ENCODE measurements at places on chromosomes 7 and 10.

DNA sequence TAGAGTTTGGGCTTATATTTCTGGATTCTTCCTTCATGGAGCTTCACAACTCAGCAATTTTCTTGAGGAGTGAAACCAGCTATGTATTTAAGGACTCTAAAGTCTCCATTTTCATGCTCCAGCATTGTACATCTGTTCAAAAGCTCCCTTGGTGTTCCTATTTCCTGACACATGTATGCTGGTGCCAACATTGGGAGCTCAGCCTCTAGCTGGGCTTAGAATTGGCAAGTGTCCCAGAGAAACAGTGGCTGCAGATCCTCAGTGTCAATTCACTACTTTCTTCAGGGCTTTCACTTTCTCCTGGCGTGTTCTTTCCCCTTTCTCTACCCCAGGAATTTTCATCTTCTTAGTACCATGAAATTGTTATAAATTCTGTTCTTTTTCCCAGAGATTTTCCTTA, 103.1 kb downstream of the ZNF467 start:
- DNase-seq = peak; percentile 46

DNA sequence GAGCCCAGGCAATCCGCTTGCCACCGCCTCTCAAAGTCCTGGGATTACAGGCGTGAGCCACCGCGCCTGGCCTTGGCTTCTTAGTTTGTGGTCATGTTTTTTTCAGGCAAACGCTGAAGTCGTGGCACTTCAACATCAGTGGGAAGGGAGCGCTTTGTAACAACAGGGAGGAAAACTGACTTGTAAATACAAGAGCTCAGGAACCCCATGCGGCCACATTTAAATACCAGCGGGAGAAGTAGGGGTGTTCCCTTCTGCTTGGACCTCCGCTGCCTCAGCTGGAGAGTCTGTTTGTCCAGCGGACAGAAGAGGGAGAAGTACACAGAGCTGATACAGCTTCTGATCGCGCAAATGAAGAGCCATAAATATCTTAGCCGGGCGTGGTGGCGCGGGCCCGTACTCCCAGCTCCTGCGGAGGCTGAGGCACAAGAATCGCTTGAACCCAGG, 108.7 kb upstream of the KMT2C start:
- DNase-seq = no peak

GRCh38 chr10:35058134-35058533, 32.0 kb downstream of the CUL2 start:
- DNase-seq = peak; percentile 92

DNA sequence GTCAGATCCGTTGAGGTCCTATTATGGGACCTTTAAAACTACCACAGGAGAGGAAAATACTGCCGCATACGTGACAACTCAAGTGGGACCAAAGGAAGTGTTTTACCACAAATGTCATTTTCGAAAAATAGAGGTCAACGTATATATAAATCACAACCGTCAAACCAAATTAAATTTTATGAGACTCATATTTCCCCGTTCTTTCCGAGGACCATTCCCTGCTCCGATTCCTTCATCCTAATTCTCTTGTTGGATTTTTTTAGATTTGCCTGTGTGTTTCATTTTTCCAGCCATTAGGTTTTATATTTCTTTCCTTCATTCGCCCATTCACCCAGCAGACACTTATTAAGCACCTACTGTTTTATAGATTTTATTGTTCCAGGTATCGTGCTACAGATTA, 583.9 kb upstream of the FOXK1 start:
- DNase-seq = no peak

DNA sequence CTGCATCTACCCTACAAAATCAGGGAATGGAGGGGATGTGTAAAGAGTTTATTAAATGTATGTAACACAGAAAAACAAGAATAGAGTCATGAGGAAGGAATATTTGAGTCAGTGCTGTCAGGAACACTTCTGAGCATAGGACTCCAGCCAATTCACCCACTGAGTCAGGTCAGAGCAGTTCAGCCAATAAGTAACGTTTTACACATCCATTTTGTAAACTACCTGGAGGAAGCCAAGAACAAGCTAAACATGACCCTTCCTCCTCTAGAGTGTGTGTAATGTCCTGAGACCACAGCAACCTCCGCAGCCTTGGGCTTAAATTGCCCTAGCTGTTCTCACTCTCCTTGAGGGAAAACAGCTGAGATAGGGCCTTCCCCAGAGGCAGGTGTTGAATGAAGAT, 691.5 kb upstream of the LRRN3 start:
- peak; percentile 19 for DNase-seq

- peak; percentile 13 for DNase-seq
Measured at GRCh38 chr10:47031211-47031900, 120.1 kb downstream of the PTPN20 start.

DNA sequence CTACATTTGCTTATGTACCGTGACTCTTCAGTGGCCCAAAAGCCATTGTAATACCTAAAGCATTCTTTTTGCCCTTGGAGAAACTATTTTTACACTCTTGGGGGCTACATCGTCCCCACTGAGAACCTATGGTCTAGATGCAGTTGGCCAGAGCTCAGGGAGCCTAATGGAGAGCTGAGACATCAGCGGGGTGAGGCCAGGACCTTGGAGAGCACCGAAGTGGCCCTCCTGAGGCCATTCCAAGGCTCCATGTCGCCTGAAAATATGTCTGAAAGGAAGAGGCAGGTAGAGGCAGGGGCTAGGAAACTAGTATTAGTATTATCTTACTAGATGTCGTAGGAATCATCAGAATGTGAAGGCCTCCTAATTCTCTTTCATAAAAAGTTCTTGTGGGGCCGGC, 4.9 kb downstream of the PKD2L1 start:
- no peak for DNase-seq

DNA sequence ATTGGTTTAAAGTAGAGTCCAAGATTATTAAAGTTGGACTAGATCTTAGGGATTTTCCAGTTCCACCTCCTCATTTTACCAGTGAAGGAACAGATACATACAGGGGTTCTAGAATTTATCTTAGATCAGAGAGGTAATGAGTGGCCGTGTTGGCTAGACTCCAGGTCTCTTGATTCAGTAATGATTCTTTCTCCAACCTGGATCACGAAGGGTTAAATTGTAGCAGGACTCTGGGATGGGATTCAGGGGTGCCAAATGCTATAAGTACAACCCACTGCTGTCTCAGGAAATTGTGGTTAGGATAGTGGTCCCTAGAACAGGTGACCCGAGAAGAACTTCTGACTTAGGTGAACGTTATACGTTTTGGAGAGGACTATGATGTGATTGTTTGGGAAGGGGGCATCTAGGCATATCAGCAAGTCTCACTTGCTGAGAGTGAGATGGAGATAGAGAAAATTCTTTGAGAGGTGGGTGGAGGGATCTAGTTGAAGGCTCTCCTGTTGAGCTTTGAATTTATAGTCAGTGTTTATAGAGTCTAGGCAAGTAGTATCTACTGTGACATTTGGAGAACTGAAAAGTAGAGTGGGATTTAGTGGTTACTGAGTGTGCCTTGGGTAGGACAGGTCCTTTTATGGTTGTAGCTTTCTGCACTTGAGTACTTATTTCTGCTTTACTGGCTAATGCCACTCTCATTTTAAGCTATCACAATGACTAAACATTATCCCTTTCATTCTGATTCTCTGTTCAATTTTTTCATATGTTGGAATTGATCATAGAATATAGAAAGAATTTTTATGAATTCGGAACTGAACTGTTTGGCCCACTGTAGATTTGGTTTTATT, 58.3 kb downstream of the ST7 start:
- DNase-seq = no peak

- DNase-seq = no peak
Measured at GRCh38 chr10:124830445-124830844, 28.8 kb downstream of the ABRAXAS2 start.

DNA sequence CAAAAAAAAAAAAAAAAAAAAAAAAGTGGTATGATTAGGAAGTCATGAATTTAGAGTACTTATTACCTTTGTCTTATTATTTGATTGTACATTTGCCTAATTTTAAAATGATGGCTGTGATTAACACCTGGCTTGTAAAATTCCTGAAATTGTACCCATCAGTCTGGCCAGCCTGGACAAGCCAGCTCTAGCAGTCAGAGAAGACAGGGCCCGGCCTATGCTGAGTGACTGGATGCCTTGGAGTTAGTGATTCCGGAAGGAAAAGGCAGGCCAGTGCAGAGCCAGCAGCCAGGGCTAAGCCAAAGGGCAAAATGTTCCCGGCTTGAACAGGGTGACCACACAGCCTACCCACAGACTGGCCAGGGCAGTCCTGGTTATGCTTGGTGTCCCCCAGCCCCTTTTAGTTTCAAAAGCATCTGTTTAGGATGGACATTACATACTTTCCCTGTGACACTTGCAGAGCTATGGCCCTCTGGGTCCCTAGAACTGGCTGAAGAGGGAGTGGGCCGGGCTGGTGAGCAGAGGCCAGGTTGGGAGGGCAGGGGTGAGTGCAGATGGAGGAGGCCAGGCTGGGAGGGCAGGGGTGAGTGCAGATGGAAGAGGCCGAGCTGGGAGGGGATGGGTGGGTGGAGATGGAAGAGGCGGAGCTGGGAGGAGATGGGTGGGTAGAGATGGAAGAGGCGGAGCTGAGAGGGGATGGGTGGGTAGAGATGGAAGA, 61.7 kb downstream of the PROSER2 start:
- no peak for DNase-seq

- peak; percentile 84 for DNase-seq
Measured at GRCh38 chr7:94382132-94382531, 12.6 kb upstream of the COL1A2 start.

- no peak for DNase-seq
Measured at GRCh38 chr7:104931181-104931781, 82.7 kb upstream of the KMT2E start.

- DNase-seq = no peak
Measured at GRCh38 chr7:2566890-2567678, 8.3 kb downstream of the IQCE start.

DNA sequence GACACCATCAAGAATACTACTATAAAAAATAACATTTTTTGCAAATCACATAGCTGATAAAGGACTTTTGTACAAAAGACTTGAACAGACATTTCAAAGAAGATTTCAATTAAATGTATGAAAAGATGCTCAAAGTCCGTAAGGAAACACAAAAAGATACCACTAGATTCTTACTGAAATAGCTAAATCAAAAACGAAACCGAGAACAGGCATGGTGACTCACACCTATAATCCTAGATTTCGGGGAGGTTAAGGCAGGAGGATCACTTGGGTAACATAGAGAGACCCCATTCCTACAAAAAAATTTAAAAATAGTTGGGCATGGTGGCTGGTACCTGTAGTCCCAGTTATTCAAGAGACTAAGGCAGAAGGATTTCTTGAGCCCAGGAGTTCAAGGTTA, 520.2 kb upstream of the GRM3 start:
- no peak for DNase-seq

DNA sequence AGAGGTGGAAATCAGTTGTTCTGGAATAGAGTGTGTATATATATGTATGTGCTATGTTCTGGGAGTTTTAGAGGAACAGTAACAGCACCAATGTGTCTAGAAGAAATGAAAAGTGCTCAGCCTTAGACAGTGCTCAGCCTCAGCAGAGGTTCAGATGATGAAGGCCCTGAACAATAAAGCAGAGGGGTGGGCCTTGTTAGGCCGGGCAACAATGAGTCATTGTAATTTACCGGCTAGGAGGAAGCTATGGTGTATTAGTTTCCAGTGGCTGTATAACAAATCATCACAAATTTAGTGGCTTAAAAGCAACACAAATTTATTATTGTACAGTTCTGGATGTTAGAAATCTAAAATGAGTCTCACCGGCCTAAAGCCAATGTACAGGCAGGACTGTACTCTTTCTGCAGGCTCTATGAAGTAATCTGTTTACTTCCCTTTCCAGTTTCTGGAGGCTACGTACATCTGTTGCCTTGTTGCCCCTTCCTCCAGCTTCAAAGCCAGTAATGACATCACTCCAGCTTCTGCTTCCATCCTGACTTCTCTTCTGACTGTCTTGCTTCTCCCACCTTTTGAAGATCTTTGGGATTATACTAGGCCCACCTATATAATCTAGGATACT, 84.6 kb downstream of the CH25H start:
- DNase-seq = no peak

DNA sequence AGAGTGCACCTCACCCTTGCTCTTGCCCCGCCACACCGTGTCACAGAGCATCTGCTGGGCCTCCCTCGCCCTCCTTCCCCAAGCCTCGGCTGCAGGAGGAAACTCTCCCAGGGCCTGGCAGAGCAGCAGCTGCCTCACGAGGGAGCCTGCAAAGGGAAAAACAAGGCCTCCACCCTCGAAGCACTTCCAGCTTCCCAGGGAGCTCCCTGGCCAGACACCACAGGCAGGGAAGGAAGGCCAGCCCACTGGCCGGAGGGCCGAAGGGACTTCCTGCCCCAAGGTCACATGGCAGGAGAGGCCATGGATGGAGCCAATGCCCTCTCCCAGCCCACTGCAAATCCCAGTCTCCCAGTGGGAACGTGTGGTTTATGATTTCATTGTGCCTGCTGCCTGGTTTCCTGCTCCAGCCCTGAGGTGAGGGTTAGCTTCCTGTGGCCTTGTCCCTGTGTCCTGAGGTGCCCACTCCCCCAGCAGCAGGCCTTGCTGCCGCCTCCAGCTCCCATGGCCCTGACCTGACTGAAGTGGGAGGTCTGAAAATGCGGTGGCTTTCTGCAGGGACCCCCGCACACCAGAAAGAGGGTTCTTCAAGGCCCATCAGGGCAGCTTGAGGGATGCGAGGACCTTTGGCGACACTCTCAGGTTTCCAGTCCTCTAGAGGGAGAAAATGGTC, 100.5 kb upstream of the PPIF start:
- DNase-seq = peak; percentile 90

DNA sequence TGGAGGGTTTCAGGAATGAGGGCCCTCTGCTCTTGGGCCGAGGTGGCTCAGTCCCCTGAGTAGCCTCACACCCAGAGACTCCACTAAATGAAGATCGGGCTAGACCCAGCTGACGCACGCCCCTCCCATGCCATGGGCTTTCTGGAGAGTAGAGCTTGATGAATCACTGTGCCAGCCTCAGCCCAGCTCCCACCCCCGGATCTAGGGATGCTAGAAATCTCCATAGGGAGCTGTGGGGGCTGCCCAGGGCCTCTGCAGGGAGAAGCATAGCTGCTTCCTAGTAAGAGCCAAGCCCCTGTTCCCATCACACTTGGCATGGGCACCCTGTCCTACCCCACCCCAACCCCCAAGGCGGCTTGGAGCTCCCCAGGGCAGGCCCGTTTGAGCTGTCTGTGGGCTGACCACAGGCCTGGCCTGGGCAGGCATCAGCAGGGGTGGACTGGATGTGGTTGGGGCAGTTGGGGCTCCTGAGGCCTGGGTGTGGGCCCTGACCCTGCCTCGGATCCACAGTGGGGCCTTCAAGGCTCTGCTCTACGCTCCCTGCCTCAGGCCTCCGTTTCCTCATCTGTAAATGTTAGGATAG, 121.2 kb downstream of the ZMIZ1 start:
- no peak for DNase-seq

GRCh38 chr10:76071653-76072365, 640.4 kb downstream of the LRMDA start:
- DNase-seq = no peak
